AML-193 (cell line): ENCODE measurements at places on chromosomes 5 and 9.
A peak's percentile ranks its signal among the peaks of the same experiment; 100 is the strongest.

- DNase-seq: no peak
Observed at GRCh38 chr9:110952540-110952859, 85.8 kb downstream of the LPAR1 start.

DNA sequence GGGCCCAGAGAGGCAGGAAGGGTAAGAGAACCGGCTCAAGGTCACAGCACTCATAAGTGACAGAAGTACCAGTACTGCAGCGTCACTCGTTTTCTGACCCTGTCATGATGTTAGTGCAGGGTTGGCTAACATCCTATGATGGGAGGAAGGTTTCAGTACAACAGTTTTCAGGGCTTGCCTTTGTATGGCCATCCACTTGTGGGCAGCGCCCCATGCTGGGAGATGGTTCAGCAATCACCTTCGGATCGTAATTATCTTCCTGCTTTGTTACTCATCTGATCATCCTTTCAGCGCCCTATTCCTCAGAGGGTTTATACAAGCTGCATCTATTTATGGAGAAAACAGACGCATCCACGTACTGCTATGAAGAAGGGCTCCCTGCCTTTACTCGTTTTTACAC lies 2.4 kb downstream of the MAP1B start:
- DNase-seq: no peak

DNA sequence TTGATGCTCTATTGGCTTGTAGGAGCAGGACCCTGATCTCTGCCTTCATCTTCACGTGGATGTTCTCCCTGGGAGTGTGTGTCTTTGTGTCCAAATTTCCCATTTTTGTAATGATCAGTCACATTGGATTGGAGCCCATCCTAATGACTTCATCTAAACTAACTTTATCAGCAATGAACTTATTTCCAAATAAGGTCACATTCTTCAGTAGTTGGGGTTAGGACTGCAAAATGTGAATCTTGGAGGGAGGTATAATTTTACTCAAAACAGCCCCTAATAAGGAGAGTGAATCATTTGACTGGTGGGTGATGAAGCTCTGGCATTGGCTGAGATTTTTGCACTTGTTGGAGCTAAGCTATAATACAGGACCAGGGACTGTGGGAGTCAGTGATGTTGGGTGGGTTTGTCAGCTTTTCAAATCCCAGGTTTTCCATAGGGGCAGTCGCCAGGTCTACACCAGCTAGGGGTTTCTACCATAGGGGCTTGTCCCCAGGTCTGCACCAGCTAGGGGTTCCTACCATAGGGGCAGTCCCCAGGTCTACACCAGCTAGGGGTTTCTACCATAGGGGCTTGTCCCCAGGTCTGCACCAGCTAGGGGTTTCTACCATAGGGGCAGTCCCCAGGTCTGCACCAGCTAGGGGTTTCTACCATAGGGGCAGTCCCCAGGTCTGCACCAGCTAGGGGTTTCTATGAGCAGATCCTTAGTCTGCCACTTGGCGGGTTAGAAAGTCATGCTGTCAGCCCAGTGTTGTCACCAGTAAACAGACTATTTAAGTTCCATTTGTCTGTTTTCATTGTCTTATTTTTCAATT lies 382.6 kb upstream of the DAP start:
- no peak for DNase-seq

- DNase-seq: no peak
Observed at GRCh38 chr9:88828018-88828417, 163.2 kb upstream of the S1PR3 start.

DNA sequence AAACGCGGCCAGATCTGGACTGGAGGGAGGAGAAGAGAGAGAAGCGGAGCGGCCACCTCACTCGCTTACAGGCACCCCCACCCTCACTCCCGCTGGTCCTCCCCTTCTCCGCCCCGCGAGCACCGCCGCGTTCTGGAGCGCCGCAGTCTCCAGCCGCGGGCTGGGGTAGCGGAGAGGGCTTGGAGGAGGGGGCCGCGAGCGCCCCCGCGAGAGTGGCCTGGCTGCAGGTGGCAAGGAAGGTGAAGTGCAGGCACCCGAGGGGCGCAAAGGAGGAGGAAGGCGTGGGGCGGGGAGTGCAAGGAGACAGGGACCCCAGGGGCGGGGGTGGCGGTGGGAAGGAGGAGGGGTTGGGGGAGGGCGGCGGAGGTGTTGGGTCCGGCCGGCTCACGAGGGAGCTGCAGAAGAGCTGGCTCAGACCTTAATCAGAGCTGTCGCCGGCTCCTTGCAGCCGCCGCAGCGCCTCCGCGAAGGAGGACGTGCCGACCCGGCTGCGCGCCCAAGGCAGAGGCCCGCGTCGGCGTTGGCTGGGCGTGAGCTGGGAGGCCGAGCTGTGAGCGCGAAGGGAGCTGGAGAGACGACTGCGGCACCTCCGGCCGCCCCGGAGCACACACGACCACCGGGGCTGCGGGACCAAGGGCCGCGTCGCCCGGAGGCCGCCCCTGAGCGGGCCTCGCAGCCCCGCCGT lies at the start of gene DMRT3:
Gene DMRT3, plus strand, starts transcription at position 398 of the 685 bp plus-strand sequence. CDS start 347 bp downstream, outside the sequence.
- DNase-seq: no peak

GRCh38 chr5:74310386-74310785 lies 330.1 kb downstream of the ENC1 start:
- DNase-seq: no peak

- DNase-seq: no peak
Observed at GRCh38 chr5:16935231-16936149, 598 bp downstream of the MYO10 start.

GRCh38 chr5:149450199-149450598 lies 71.1 kb upstream of the IL17B start:
- DNase-seq: no peak

GRCh38 chr5:6827526-6828219 lies 114.4 kb downstream of the TENT4A start:
- no peak for DNase-seq

DNA sequence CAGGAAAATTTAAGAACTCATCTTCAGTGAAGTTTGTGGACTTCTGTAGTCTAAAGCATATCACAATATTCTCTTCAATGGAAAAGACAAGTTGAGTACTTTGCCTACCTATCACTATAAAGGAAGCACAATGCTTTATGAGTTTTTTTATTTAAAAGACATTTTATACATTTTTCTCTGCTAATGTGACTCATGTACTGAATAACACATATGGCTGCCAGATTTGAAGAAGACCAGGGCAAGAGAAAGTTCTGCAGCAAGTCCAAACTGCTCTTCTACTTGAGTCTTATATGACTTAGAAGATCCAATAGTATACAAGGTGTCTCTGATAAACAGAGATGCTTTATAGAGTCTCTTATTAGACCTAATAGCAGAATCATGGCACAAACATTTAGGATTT lies 978.4 kb downstream of the TLE4 start:
- no peak for DNase-seq

DNA sequence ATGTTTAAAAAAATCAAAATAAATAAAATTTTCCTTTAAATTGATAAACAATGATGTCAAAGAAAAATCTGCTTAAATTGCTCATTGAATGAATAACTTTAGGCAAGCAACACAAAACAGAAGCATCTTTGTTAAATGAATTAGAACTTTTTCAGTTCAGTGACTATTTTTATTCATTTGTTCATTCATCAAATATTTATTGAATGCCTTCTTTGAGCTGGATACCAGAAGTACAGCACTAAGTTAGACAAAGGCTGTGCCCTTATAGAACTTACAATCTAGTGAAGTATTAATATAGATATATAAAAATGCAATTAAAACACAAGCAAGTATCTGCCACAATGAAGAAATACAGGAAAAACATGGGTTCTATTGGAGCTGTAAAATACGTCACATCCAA lies 10.8 kb downstream of the FNIP1 start:
- no peak for DNase-seq

DNA sequence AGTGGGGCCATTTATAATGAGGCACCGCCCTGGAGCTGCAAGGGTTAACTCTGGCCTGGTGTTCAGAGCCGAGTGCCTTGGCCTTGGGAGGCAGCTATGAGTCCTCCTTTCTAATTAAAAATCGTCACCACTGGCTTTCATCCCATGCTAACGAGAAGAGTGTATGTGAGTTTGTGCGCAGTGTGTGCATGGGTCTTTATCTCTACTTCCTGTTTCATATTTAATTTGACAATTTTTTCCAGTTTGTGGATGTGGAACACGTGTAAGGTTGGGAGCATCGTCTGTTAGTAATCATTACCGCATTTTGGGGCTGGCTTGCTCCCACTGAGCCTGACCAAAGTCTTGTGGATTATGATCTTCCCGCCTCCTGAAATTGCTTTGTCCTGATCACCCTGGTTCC lies 76.4 kb downstream of the NDFIP1 start:
- DNase-seq: no peak

DNA sequence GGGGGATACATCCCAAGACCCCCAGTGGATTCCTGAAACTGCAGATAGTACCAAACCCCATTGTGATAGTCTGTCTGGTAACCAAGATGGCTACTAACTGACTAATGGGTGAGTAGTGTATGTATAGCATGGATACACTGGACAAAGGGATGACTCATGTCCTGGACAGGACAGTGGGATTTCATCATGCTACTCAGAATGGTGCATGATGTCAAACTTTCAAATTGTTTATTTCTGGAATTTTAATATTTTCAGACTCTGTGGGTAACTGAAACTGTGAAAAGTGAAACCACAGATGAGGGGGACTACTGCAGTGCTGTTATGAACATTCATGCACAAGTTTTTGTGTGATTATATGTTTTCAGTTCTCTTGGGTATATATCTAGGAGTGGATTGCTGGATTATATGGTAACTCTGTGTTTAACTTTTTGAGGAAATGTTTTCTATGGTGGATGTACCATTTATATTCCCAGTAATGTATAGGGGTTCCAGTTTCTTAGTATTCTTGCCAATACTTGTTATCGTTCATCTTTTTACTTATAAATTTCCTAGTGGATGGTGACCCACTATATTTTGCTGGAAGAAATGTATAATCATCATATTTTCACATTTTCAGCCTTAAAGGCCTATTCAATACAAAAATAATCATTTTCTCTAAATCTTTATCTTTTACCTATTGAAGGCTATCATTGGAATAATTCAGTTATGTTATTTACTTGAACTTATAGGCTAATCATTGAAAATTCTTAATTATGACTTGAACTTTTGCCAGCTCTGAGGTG lies 140.9 kb downstream of the NR3C1 start:
- no peak for DNase-seq

DNA sequence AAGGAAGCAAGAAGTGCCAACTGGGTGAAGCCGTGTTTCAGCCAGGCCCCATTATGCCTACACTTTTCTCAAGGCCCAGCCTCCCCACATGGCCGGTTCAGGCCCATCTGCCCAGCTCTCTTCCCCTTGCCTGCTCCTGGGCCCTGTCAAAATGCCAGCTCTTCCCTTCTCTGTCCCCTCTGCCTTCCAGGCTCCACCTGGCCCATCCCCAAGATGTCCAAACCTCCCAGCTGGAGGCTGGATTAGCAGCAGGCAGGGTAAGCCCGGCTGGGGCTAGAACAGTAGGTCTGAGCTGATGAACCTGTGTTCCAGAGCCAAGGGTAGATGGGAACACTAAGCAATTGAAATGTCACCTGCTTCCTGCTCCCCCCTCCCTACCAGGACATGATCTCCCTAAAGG lies 64.1 kb upstream of the HSPA9 start:
- no peak for DNase-seq

- no peak for DNase-seq
Observed at GRCh38 chr5:172749881-172750633, 20.9 kb downstream of the DUSP1 start.

- no peak for DNase-seq
Observed at GRCh38 chr9:98303633-98304125, 48.2 kb upstream of the TBC1D2 start.

GRCh38 chr5:33933723-33934169 lies 2.4 kb upstream of the RXFP3 start:
- DNase-seq: no peak

DNA sequence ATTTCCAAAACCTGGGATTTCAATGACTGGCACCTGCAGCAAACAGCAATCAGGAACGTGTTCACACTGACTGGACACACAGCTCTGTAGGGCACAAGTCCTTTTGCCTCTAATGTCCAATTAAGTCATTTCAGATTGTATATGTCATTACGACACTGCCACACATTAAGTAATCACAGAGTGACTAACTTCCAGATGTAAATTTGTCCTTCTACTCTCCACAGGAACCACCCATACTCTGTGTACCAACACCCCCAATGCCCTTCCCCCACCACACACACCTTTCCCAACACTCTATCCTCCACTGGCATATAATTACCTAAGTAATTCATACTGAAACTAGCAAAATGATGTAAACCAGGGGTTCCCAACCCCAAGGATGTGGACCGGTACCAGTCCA lies 30.5 kb downstream of the LARS1 start:
- DNase-seq: peak; percentile 52

- no peak for DNase-seq
Observed at GRCh38 chr9:116979456-116979855, 292.4 kb downstream of the TRIM32 start.

DNA sequence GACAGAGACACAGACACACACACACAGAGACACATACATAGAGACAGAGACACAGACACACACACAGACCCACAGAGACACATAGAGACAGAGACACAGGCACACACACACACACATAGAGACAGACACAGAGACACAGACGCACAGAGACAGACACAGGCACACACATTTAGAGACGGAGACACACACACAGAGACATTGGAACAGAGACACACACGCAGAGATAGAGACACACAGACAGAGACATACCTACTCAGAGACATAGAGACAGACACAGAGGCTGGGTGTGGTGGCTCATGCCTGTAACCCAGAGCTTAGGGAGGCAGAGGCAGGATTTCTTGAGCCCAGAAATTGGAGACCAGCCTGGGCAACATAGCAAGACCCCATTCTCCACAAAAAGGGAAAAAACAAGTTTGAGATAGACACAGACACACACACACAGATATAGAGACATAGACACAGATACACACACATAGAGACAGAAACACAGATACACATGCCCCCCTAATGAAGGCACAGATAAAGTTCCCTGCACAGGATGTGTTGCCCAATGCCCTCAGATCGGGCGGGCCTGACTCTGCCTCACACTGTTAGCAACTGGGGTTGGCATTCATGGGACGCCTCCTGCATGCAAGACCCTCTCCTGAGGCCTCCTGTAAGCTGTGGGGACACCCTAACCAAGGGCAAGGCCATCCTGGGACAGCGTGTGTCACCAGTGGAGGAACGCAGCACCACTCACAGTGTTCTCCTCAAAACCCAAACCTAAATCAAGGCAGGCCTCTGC lies 3.3 kb upstream of the RALGDS start:
- no peak for DNase-seq

- DNase-seq: no peak
Observed at GRCh38 chr5:172477466-172477865, 23.1 kb upstream of the SH3PXD2B start.

- DNase-seq: no peak
Observed at GRCh38 chr9:135701959-135702721, at the start of gene KCNT1. Gene KCNT1 (plus strand): TSS chr9:135702185. CDS start chr9:135702259, 74 bp downstream.

- no peak for DNase-seq
Observed at GRCh38 chr5:123807177-123807945, 295.4 kb downstream of the CSNK1G3 start.

DNA sequence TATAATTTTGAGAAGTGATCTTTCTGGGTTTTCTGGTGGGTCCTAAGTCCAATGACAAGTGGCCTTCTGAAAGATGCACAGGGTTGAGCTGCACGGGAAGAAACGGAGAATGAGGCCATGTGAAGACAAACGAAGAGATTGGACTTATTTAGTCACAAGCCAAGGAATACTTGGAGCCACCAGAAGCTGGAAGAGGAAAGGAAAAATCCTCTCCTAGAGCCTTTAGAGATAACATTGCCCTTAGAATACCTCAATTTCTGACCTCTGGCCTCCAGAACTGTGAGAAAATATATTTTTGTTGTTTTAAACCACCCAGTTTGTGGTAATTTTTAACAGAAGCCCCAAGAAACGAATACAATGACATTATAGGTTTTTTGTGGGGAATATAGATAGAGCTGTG lies 360.5 kb upstream of the TARS1 start:
- DNase-seq: no peak

GRCh38 chr5:142937374-142937773 lies 167.2 kb downstream of the ARHGAP26 start:
- no peak for DNase-seq
